Stimulated activated CD4-positive, alpha-beta T cell treated with anti-CD3 and anti-CD28 coated beads, Interleukin-4, amount 100 ng/mL, for 24 hours (primary cell): ENCODE measurements at places on chromosomes 6 and 20.
A peak's percentile ranks its signal among the peaks of the same experiment; 100 is the strongest.

GRCh38 chr6:35686873-35687555, 1.7 kb downstream of the FKBP5 start:
- no peak for DNase-seq

GRCh38 chr6:36241728-36242127, 28.1 kb upstream of the PNPLA1 start:
- DNase-seq, result no peak

GRCh38 chr6:43887906-43888683, 118.1 kb downstream of the VEGFA start:
- no peak for DNase-seq

DNA sequence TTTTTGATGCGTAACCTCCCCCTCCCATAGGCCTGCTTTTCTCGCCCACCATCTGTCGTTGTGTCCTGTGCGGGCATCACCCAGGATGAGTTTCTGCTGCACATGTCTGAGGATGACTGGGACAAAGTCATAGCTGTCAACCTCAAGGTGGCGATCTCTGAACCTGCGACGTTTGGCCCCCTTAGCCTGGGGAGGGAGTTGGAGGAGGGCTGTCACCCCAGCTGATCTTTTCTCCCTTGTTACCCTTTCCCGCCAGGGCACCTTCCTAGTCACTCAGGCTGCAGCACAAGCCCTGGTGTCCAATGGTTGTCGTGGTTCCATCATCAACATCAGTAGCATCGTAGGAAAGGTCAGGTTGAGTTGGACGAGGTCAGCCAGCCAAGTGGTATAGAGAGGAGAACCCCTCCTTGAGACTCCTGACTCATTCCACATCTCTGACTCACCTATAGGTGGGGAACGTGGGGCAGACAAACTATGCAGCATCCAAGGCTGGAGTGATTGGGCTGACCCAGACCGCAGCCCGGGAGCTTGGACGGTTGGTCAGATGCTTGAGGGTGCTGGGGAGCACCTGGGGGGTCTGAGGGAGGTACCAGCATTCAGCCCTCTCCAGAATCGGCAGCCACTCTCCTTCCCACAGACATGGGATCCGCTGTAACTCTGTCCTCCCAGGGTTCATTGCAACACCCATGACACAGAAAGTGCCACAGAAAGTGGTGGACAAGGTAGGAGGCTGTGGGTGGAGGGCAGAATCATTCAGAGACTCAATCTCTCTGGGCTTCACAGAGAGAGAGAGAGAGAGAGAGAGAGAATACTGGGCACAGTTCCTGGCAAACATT, 954 bp downstream of the HSD17B8 start:
- peak; percentile 55 for DNase-seq

DNA sequence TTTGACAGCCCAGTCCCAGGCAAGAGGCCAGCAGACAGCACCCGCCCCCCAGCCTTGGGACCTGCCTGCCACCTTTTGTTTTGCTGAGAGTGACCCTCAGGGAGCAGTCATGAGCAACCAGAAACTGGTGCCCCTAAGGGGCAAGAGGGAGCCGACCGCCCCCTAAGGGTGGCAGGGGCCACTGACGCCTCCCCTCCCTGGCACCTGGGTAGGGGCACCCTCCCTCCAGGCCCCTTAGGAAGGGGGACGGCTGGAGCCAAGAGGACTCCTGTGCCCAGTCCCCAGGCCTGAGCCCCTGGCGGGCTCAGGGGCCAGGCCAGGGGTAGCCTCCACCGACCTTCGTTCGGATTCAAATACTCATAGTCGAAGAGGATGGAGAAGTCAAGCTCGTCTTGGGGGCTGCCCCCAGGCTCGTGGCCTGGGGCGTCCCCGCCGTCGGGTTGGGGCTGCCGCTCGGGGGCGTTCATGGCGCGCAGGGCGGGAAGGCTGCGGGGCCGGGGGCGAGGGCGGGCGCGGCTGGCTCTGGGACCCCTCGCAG, 417 bp downstream of the NFATC2 start:
- peak; percentile 61 for DNase-seq

GRCh38 chr6:90285042-90285481, 11.6 kb downstream of the BACH2 start:
- DNase-seq, result no peak
